ENCODE measurements at places on chromosomes 2 and 18. TPM values are rescaled to one million over a fixed set of nuclear protein-coding genes. Genes with fewer than 3 reads are reported as not detected.

GRCh38 chr2:10405448-10405847 lies 42.7 kb downstream of the ODC1 start:
- DNase-seq, result peak; percentile 65

GRCh38 chr2:233156001-233156400 lies 95.5 kb upstream of the ATG16L1 start:
- no peak for DNase-seq

DNA sequence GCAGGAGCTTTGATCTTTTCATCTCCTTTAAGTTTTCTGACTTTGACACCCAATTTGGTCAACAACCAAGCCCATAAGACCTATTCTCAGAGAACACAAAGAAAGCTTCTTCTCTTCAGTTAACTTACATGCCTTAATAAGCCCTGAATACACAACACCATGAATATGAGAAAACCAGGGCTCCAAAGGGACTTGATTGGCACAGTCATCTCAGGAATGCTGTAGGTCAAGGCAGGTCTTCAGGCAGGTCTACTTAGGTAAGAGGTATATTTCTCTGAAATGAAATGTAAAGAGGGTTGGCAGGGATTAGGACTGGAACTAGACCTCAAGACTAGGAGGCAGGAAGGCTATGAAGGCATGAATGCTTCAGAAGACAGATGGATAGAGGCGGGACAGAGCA lies 24.4 kb upstream of the EIF2AK3 start:
- no peak for DNase-seq

- DNase-seq, result no peak
Measured at GRCh38 chr18:10367836-10368235, 86.6 kb upstream of the APCDD1 start.

DNA sequence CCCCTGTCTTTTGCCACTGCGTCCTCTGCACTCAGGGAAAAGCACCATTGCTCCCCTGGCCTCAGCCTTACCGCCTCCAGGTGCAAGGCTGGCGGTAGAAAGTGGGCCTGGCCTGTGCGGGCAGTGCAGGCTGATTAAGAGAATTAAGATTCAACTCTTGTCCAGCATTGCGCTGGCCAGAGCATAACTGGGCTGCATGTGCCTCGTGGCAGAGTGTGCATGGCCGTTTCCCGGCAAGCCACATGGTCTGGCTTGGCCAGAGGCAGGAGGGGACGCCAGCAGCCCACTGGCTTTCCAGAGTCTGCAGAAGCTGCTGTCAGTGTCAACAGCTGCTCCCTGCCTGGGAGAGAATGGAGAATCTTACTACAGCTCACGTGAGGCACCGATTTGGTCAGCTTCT lies 12.3 kb downstream of the NTSR2 start:
- DNase-seq, result no peak

KLHL41 gene
- total RNA-seq, result 4.1 TPM

EHD3 gene
- total RNA-seq, result 7.5 TPM

ANKRD44 gene
- total RNA-seq, result 170 TPM

- DNase-seq, result no peak
Measured at GRCh38 chr2:228102949-228103348, 78.5 kb downstream of the SPHKAP start.

- no peak for DNase-seq
Measured at GRCh38 chr18:22591222-22591621, 173.5 kb upstream of the CTAGE1 start.

GRCh38 chr2:157182204-157182709 lies 75.2 kb upstream of the GALNT5 start:
- DNase-seq, result peak; percentile 20

GRCh38 chr2:86054535-86055082 lies 51.1 kb downstream of the POLR1A start:
- DNase-seq, result no peak

DNA sequence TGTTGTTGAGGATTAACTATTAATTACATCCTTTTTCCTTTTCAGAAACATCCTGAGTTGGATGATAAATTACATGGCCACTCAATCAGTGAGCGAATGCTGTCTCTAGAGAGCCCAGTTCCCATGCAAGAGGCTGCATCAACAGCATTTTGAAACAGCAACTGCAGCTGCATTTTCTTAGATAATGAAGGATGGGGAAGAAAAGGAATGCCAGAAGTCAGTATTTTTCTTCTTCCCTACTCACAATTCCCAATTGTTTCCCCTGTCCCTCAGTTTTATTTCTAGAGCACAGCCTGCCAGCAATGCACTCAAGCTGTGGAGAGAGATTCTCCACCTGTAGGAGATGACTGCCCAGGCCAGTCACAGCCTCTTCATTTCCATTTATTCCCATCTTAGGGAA lies 6.9 kb downstream of the SCN7A start:
- DNase-seq, result no peak

DNA sequence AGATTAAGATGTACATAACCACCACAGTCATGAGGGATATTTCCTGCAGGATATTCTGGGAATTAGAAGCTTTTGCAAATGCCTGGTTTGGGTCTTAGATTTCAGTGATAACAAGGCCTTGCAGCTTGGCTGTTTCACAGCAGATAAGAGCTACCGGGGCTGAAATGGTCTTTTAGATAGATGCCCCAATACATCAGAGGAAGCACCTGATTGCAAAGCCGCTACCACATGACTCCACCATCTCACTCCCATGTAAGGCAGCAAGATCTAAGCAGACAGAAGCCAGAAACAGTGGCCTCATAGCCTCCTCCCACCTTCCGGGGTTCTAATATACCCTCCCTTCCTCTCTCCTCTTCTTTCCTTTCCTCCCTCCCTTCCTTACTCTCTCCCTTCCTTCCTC lies 31.1 kb upstream of the EPG5 start:
- no peak for DNase-seq

DNA sequence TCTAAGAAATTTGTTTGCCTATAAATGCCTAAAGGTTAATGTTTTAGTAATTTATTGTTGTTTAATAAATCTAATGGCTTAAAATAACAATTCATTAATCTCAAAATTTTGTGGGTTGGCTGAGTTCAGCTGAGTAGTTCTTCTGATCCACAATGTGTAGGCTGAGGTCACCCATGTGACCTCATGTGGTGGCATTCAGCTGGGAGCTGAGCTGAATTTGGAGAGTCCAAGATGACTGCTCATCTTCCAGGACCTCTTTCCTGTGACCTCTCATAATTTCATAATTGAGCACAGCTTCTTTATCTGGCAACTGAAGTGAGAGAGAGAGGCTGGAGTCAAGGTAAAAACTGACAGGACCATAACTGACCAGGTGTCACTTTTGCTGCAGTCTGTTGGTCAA lies 132.4 kb downstream of the TXNL1 start:
- DNase-seq, result no peak

DNA sequence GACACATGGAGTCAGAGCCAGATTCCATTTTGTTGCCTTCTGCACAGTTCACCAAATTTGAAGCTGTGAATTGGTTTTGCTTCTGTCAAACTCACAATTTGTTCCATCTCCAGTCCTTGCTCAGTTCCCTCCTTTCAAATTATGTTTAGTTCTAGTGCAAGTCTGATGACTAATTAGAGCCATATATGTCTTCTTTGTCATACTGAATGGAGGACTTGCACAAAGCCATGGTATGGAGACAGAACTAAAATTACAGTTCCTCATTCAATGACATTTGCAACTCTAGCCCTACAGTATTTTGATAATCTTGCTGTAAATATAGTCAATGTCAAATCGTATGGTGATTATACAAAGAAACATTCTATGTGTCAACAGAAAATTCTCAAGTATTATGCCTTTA lies 936.9 kb upstream of the CELF4 start:
- DNase-seq, result no peak

GRCh38 chr2:143121079-143121478 lies 8.1 kb upstream of the ARHGAP15 start:
- no peak for DNase-seq

KCNIP3 gene
- total RNA-seq, result 6.9 TPM

GRCh38 chr2:196372811-196373664 lies 201.7 kb upstream of the STK17B start:
- no peak for DNase-seq

DNA sequence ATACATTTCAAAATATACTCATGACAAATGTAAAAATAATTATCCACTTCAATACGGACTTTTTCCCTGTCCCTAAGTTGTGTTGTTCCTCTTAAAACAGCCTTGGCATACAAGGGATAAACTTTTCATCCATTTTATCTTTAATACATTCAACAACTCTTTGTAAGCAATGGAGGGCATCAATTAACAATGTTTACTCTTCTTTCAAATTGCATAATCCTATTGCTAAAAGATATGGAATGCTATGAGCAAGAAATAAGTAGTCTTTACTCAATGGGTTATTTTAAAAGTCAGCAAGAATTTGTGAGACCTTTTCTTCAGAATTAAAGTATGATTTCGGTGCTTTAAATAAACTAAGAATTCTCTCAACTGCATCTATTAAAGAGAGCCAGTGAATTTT lies 41.9 kb downstream of the SCN9A start:
- DNase-seq, result no peak

GRCh38 chr2:164697688-164698461 lies 76.6 kb upstream of the GRB14 start:
- DNase-seq, result no peak

GRCh38 chr2:219664041-219664440 lies 36.6 kb downstream of the SLC4A3 start:
- no peak for DNase-seq

- no peak for DNase-seq
Measured at GRCh38 chr2:173652767-173653431, 298.2 kb downstream of the CDCA7 start.

GRCh38 chr2:27408601-27409320 lies 630 bp downstream of the PPM1G start:
- DNase-seq, result no peak

DNA sequence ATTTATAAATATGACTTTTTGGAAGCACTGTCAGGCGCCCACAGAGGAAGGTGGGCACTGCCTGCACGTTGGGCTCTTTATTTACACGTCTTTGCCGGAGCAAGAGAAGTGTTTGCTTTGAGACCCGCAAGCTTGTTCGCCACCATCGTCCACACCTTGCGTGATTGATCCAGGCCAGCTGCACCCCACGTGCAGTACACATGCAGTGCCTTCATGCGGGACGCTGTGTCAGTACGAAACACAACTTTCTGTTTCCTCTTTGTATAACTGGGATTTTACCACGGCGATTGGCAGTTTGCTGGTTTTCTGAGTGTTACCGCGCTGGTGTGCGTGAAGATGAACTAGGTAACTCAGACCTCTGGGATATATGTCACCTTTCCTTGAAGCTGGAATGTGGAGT lies 571.0 kb upstream of the SALL3 start:
- no peak for DNase-seq

DNA sequence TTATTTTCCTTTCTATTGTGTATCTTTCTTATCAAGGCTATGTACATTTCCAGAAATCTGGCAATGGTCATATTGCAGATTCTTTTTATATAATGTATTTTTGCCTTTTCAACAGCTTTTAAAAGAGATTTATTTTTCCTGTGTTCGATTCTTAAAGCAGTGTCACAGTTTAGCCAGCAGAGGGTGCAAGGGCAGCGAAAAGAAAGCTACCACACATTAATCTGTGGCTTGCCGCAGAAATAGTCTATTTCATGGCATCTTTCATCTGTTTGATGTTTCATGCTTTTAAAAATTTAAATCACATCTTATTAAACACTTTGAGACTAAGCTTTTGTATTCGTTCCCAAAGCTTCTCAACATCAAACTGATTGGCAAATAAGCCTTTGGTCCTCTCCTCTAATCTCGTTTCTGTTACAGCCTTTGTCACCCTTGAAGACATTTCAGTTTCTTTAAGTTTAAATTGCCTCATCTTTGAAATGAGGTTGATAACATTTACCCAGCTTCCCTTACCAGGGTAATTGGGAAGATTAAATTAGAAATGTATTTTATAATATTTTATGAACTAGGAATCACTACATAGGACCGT lies 73.3 kb downstream of the PIK3C3 start:
- DNase-seq, result no peak

NPPC gene
- not detected for total RNA-seq

DNA sequence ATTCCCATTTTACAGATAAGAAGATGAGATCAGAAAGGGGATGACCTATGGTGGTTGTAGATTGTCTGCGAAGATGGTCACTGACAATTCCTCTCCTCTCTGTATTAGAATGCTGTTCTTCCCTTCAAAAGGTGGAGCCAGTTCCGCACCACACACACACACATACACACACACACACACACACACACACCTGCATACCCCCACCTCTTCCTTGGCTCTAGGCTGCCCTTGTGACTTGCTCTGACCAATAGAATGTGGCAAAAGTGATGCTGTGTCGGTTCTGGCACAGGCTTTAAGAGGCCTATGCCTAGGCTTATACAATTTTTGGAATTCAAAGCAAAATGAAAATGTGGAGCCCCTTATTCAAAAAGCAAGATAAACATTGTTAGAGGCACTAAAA lies 88.0 kb downstream of the ZFP36L2 start:
- no peak for DNase-seq

DNA sequence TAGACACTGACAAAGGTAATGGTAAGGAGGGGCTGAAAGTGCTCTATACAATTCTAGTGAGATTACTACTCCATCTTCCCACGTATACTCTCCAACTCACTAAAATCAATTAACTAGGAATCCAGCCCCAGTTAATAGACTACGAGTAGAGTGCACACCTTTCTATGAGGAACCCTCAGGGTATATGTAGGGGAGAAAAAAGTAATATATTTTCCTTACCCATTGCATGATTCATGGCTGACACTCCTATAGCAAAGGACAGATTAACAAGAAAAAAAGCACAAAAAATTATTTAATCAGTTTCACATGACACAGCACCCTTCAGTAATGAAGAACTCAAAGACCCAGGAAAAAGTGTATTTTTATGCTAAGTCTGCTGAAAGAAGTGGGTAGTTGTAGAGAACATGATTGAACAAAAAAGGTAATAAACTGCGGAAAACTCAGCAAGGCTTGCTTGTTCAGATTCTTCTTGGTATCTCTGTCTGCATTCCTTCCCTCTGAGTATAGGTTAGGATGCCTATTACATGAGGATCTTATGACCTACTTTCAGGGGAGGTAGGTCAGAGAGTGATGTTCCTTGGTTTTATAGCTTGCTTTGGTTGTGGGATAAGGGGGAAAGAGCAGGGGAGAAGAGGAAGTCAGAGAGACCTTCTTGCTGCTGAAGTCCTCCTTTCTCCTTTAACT lies 342.0 kb upstream of the DLGAP1 start:
- DNase-seq, result no peak

HNMT gene
- 159 TPM for total RNA-seq

GRCh38 chr2:209547726-209548125 lies 123.9 kb downstream of the MAP2 start:
- no peak for DNase-seq

DNA sequence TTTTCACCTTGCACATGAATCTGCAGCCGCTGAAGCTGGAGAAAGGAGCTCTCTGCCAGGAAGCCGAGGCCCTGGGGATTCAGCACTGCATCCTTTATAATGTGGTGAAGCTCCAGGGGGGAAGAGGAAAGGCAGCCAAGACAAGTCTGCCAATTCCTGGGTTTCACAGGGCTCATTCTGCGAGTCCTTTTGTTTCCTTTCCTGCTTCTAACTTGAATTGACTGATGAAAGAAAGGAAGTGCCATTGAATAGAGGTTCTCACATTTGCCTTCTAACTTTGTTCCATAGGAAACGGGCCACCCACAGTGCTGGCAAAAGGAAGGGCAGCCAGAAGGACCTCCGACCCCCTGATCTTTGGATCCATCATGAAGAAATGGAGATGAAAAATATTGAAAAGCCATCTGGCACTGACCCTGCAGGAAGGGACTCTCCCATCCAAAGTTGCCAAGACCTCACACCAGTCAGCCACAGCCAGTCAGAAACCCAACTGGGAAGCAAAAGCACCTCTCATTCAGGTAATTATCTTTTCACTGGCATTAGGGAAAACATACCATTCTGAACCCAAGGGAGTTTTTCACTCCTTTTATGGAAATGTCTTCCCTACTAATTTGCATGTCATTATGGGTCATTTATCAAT lies 765.4 kb downstream of the MBD2 start:
- peak; percentile 18 for DNase-seq
